Foreskin keratinocyte (primary cell): ENCODE measurements at places on chromosomes 7 and 10. TPM values are rescaled to one million over a fixed set of nuclear protein-coding genes. Genes with fewer than 3 reads are reported as not detected.

GRCh38 chr7:97671571-97671970 is 60.3 kb upstream of the TAC1 start:
- DNase-seq = peak; percentile 54

Gene ASIC3
- total RNA-seq = 0.25 and 0.95 TPM in 2 replicates

DNA sequence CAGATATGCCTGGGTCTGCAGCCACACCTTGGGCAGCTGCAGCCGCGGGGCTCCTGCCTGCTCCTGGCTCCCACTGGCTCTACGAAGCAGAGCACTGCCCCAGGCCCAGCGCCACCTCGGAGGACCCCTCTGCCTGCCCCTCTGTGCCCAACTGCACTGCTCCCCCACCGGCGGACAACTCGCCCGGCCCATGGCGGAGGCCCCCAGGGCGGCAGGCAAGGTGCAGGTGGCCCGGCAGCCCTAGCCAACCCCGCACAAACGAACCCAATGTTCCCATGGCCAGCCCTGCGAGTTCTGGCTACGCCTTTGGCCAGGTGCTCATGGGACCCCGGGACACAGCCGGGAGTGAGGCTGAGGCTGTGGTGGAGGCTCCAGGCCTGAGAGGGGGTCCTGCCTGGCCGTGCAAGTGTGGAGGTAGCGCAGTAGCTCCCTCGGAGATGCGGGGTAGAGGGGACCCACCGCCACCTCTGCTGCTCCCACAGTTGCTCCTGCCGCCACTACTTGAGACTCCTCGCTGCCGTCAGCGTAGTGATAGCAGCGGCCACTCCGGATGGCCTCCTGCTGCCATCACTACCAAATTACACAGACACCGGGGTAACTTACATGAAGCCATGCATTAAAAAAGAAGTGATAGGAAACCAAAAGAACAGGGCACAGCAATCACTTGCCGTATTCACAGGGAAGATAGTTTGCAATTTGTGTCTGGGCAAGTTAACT is 97.3 kb upstream of the SP4 start:
- no peak for DNase-seq

- DNase-seq = no peak
These were observed 71.0 kb downstream of the SVOPL start for GRCh38 chr7:138630059-138630610.

GRCh38 chr10:79137826-79138225 is 69.1 kb downstream of the ZMIZ1 start:
- no peak for DNase-seq

DNA sequence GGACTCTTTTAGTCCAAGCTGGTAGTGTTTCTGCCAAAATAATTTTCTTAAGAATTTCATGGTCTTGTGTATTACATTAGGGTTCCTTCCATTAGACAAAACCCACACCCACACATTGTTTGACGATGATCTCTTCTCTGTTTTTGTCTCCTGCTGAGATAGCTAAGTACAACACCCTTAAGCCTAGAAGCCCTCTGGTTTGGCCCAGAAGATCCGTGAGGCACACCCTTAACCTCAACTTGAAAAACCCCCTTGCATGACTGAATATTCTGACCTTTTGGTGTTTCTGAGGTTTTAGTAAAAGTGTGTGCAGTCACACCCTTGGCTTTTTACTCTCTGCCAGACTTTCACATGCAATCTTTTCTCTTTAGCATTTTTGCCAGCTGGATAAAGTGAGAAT is 29.3 kb upstream of the ERCC6 start:
- DNase-seq = no peak

GRCh38 chr7:99955247-99955646 is 20.6 kb downstream of the AZGP1 start:
- peak; percentile 18 for DNase-seq

Gene TAF3
- total RNA-seq = 5.1 and 5.8 TPM in 2 replicates

GRCh38 chr7:110856704-110857103 is 234.2 kb upstream of the LRRN3 start:
- DNase-seq = no peak
